ENCODE measurements at places on chromosomes 5 and 9. TPM values are rescaled to one million over a fixed set of nuclear protein-coding genes. Genes with fewer than 3 reads are reported as not detected.

- DNase-seq = no peak
Observed at GRCh38 chr5:6158974-6159831, 219.1 kb downstream of the MED10 start.

Gene SUSD3
- not detected for total RNA-seq

Gene NDOR1
- total RNA-seq = 39.4 TPM

Gene EQTN
- 0.39 TPM for total RNA-seq

DNA sequence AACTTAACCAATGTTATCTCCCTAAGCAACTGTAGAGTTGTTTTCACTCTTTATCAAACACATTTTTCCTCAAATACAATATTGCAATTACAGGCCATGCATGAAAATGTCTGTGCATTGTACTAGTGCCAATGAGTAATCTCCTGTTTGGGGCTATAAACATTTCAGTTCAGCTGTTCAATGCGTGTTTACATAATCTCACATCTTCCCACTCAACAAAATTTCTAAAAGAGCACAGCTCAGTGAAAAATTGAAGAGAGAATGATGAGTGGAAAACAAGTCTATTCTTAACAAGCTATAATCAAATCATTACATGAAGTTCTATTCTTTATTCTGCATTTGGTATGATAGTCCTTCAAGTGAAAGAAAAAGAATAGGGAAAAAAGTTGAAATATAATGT, 780.5 kb upstream of the CDH9 start:
- DNase-seq = no peak

Gene UCK1
- total RNA-seq = 56.4 TPM

DNA sequence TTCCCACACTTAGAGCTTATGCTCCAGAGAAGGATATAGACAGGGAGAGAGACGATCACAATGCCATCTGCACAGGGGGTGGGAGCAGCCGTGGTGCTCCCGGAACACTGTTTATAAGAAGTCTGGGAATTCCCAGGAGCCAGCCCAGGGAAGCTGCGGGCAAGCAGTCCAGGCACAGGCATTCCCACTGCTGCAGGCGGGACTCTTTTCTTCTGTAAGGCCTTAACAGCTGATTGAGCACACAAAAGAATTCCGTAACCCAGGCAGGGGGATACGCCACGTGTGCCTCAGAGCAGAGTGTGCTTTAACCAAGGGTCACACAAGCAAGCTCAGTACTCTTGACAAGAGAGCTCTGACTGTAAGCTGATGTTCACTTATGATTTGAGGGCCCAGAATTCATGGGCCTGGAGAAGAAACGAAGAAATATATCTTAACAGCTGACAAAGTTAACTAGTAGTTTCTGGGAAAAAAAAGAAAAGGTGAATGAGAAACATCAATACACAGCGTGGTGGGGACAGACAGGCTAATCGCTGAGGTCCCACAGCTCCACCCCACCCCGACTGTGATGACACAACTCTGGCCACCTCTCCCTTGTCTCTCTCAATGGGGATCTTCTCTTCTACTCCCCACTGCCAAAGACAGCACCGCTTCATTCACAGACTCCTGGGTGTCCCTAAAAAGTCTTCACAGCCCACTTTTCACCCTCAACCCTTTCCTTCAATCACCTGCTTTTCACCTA, 85.9 kb upstream of the SIMC1 start:
- DNase-seq = no peak

DNA sequence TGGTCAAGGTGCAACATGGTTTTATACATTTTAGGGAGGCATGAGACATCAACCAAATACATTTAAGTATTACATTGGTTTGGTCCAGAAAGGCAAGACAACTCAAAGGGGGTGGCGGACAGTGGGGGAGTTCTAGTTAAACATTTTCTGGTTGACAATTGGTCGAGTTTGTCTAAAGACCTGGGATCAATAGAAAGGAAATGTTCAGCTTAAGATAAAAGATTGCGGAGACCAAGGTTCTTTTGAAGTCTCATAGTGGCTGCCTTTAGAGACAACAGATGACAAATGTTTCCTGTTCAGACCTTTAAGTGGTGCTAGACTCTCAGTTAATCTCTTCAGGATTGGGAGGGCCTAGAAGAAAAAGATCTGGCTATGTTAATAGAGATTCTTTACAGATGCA, 47.7 kb upstream of the TTC39B start:
- no peak for DNase-seq

Gene GFI1B
- not detected for total RNA-seq
